ENCODE measurements at places on chromosomes 3 and 15.

DNA sequence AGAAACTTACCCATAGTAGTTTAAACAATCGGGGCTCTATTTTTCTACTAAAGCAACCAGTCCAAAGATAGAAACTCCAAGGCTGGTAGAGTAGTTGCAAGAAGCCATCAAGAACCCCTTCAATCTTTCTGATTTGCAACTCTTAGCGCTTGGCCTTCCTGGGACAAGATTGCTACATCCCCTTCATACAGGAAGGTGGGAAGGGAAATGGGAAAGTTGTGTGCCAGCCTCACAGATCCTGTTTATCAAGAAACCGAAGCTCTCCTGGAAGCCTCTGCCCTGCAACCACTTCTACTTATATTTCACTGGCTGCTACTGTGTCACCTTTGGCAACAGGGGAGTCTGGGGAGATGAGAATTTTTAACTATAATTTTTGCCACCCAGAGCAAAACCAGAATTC lies 46.2 kb downstream of the OSBPL10 start:
- no peak for DNase-seq

- DNase-seq: no peak
Observed at GRCh38 chr3:107634099-107634489, 111.3 kb downstream of the BBX start.

GRCh38 chr3:134938029-134938525 lies 143.0 kb downstream of the EPHB1 start:
- no peak for DNase-seq

DNA sequence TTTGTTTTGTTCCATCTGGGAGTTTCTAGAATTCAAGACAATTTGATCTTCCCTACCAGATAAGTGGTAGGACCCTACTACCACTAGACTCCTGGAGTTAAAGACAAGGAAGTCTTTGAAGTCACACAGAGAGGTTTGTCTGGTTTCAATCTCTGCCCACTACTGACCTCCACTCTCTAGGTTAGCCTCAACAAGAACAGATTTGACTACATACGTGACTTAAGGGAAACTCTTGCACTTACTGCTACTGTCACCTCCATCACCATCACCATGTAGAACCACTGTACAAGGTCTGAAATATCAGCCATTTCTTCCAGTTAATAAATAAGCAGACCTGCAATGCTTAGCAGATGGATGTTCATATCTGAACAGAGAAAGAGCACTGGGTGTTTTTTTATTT lies 148.3 kb upstream of the ARHGEF26 start:
- no peak for DNase-seq

DNA sequence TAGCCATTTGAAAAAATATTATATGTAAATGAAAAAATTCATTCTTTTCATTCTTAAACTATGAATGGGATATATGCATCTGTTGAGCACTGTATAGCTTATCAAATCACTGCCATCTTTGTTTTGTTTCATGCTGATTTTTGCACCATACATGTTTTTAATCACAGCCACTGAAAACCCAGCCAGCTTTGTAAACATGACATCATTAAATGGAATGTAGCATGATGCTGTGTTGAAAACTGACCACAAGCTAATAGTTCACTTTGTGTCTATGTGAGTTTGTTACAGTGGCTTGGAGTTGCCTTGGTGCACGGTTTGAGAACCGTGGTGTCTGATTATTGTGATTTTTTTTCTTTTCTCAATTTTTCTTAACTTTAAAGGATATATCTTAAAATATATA lies 75.7 kb downstream of the GMPS start:
- no peak for DNase-seq

- DNase-seq: no peak
Observed at GRCh38 chr3:110193074-110193473, 855.7 kb upstream of the DPPA4 start.

DNA sequence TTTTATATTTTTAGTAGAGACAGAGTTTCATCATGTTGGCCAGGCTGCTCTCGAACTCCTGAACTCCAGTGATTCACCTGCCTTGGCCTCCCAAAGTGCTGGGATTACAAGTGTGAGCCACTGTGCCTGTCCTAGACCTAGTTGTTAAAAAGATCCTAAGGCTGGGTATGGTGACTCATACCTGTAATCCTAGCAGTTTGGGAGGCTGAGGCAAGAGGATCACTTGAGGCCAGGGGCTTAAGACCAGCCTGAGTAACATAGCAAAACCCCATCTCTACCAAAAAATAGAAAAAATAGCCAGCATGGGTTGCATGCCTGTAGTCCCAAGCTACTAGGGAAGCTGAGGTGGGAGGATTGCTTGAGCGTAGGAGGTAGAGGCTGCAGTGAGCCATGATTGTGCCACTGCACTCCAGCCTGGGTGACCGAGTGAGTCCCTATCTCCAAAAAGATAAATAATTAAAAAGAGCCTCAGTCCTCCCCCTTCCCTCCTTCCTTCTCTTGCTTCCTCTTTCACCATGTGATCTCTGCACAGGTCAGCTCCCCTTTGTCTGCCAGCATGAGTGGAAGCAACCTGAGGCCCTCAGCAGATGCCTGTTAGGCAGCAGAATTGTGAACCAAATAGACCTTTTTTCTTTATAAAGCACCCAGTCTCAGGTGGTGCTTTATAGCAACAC lies 9.8 kb upstream of the FNDC3B start:
- no peak for DNase-seq

DNA sequence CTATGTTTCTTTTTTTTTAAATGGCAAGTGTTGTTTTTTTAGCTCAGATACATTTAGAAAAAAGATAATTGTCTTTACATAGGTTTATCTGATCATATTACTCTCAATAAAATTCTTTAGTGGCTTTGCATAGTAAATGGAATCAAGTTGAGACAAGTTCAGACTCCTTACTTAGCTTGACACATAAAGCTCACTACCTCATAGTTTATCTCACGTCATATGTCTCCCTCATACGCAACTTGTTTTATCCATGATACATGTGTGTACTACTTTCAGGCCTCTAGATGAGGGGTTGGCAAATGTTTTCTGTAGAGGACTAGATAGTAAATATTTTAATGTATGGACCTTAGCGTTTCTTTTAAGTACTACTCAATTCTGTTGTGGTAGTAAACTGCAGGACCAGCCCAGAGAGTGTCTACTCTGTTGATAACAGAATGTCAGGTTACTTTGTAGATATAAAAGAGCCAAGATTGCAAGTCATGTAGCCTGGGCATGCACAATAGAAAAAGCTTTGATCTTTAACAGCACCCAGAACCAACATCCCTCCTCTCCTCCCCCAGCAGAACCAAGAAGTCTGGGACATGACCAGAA lies 28.2 kb upstream of the MGA start:
- DNase-seq: no peak

DNA sequence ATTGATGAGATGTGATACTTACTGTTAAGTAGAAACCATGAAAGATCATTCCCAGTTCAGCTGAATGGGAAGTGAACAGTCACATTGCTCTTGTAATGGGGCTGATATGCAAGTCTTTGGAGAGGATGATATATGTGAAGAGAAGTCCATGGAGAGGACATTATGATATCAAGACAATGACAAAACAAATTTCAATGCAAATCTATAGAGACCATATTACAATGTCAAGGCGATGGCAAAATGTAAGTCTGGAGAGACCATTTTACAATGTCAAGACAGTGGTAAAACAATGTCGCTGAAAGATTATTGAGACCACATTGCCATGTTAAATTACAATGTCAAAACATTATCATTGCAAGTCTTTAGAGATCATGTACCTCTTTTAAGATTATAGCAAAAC lies 277.1 kb upstream of the MEIS2 start:
- DNase-seq: no peak

GRCh38 chr15:94709319-94709718 lies 478.0 kb downstream of the MCTP2 start:
- no peak for DNase-seq

DNA sequence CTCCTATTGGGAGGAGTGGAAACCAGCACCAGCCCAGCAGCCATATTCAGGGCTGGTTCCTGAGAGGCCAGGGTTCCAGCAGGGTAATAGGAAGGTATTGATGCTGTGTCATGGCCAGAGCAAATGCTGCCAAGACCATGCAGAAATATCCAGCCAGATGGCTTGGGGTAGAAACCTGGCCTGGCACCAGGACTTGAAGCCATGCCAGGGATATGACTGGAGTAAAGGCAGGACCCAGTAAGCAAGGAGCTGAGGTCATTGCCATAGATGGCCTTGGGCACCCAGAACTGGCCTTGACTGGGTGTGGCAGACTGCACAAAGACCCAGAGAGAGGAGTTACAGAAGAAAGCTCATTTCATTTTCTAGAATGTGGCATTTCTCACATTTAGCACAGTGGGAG lies 257.6 kb upstream of the GOLGA6L4 start:
- no peak for DNase-seq

GRCh38 chr3:6351752-6352151 lies 509.2 kb upstream of the GRM7 start:
- DNase-seq: no peak

DNA sequence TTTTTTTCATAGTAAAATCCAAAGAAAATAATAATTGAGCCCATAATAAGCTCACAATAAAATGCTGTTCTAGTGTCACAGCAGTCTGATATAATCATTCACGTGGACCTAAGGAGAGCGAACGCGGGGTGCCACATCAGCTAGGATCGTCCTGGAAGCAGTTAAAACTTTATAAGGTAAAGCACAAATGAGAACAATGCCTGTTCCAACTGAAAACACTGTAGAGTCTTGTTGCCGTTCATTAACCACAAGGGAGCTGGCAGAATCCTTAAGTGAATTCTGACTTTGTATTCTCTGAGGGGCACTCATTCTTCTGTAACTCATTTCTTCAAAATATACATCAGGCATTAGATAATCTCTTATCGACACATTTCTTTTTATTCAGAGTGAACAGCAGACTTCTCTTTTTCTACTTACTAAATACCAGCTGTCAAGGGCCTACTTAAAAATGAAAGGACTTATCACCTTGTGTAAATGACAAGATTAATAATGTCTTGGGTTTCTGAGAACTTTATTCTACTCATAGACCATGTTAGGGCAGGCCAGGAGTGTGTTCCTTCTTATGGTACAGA lies 524.6 kb downstream of the MECOM start:
- no peak for DNase-seq

All from CD4-positive, alpha-beta T cell treated with Interleukin-15 for 1 hour (primary cell).